Naive thymus-derived CD8-positive, alpha-beta T cell (primary cell): ENCODE measurements at places on chromosomes 7 and 10. TPM values are rescaled to one million over a fixed set of nuclear protein-coding genes. Genes with fewer than 3 reads are reported as not detected.

- no peaks in the 10 kb centered on the region for H3K4me1 ChIP-seq
- no peak overlapping the region for H3K27ac ChIP-seq
- H3K36me3 ChIP-seq, result no peaks in the 10 kb centered on the region
- H3K27me3 ChIP-seq, result peaks cover 15% of the 10 kb centered on the region
- DNase-seq, result no peak
- no peak overlapping the region for H3K4me3 ChIP-seq
These were observed 493.9 kb downstream of the PLXNA4 start for GRCh38 chr7:132082394-132082793.

DNA sequence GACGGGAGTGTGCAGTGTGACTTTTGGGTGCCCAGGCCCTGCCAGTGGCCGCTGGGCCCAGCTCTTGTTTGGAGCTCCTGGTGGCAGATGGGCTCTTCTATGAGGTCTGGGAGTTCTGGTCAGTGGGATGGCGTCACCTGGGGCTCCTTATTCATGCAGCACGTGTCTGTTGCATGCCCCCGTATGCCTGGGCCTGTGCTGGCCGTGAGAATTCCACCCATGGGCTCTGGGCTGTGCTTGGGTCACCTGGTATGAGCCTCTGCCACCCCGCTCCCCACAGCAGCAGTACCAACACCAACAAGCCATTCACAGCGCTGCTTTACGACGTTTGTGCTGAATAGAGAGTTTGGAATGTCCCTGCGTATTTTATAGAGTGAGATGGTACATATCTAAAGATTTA lies 27.1 kb downstream of the INPP5A start:
- H3K27ac ChIP-seq, result no peak overlapping the region
- no peaks in the 10 kb centered on the region for H3K36me3 ChIP-seq

- peaks cover 9% of the 10 kb centered on the region for H3K27me3 ChIP-seq
- H3K27ac ChIP-seq, result no peak overlapping the region
- no peak overlapping the region for H3K4me3 ChIP-seq
- no peaks in the 10 kb centered on the region for H3K36me3 ChIP-seq
- H3K4me1 ChIP-seq, result no peaks in the 10 kb centered on the region
- no peak for DNase-seq
These were observed 300.7 kb upstream of the CELF2 start for GRCh38 chr10:10716972-10717371.

Gene LIPJ
- 0.22 TPM for total RNA-seq

DNA sequence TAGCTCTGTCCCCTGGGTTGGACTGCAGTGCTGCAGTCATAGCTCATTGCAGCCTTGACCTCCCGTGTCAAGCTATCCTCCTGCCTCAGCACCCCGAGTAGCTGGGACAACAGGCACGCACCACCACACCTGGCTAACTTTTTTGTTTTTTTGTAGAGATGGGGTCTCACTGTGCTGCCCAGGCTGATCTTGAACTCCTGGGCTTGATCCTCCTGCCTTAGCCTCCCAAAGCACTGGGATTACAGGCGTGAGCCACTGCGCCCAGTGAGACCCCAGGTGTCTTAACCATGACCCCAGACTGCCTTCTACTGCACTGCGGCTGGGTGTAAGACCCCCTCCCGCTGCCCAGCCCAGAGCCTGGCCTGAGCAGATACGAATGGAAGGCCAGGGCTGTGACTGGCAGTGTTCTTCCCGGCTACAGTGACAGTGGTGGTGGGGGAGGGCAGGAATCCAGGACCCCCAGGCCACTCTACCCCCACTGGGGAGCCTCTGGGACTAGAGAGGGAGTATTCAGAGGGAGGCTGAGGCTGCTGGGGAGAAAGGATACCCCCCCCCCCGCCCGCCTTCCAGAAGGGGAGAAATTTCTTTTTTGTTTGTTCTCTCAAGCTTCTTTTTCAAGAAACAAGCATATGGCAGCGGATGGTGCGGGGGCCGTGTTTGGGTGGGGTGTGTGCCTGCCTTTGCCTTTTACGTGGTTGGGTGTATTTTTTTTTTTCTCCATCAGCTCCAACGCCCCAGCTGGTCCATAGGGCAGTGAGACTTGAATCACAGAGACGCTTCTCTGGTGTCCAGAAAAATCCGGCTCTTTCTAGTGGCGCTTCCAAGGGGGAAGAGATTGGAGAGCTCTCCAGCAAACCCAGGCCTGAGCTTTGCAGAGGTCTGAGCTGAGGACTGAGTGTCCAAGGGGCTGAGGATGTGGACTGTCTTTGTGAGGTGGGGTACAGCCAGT lies 36.6 kb downstream of the GTF2IRD1 start:
- peaks cover 1% of the 10 kb centered on the region for H3K36me3 ChIP-seq
- no peaks in the 10 kb centered on the region for H3K4me1 ChIP-seq
- H3K27ac ChIP-seq, result no peak overlapping the region
- DNase-seq, result no peak

Gene AP3M1
- total RNA-seq, result 40.2 TPM

DNA sequence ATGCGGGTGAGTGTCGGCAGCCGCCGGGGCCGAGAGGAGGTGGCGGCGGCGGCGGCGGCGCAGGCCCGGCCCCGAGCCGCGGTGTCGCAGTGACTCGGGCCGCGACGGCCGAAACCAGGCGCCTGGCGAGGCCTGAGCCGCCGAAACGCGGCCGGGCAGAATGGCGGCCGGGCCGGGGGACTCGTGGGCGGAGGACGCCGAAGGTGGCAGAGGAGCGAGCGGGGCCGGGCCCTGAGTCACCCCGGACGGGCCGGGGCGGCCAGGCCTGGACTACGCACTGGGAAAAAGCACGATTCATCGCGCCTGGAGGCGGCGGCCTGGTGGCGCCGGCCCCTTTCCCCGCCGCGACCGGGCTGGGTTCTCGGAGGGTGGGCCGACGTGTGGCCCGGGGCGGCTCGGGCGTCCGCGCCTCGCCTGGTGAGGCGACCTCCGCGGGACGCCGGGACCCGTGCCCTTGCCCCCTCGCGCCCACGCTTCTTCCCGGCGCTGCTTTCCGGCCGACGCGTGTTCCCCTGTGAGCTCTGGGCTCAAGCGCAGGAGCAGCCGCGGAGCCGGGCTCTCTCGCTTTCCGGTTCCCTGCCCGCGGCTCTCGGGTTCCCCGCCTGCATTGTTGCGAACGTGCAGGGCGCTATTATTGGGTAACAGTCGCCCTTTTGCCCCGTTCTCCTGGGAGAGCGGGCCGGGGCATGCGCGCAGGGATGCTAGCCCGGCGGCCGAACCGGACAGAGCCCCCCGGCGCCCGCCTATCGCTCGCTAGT lies 500 bp downstream of the CUL1 start:
- H3K4me3 ChIP-seq, result peak overlapping the region; percentile 83
- no peaks in the 10 kb centered on the region for H3K36me3 ChIP-seq
- H3K27ac ChIP-seq, result peak overlapping the region; percentile 79
- DNase-seq, result peak; percentile 45

DNA sequence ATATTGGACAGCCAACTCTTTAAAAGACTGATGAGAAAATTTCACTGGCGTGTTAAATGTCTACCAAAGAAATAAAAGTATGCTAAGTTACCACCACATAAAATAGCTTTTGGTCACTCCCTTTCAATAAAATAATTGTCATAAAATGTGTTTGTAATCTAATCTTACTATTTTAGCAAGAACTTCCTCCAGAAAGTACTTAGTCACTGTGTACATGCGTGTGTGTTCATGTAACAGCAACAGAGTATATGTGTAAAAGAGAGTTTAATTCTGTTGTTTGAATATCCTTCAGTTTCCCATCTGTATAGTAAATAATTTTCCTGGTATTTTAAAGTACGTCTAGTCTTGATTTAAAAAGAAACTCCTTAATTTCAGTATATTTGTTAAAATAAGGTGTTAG lies 35.0 kb upstream of the WASL start:
- no peaks in the 10 kb centered on the region for H3K36me3 ChIP-seq
- DNase-seq, result no peak
- no peak overlapping the region for H3K27ac ChIP-seq
- H3K27me3 ChIP-seq, result peaks cover 5% of the 10 kb centered on the region
- H3K4me1 ChIP-seq, result no peaks in the 10 kb centered on the region

Gene ANKRD7
- total RNA-seq, result 0.60 TPM

DNA sequence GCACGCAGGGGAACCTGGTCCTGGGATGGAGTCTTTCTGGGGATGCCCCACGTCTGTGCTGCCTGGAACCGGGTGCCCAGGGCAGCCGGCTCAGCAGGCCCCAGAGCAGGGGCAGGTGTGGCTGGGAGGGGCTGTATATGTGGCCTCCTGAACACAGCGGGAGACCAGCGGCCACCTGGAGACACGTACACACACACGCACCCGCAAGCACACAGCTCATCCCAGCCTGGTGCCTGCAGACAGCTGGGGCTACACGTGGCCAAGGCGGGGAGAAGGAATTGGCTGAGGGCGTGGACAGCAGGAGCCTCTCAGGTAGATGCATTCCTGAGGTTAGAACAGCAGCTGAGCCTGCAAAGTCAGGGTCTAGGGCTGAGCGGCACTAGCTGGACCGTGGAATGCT lies 14.0 kb downstream of the ADAM8 start:
- H3K36me3 ChIP-seq, result no peaks in the 10 kb centered on the region
- peak overlapping the region; percentile 85 for H3K27ac ChIP-seq
- peaks cover 55% of the 10 kb centered on the region for H3K4me1 ChIP-seq
- peak overlapping the region; percentile 75 for H3K4me3 ChIP-seq
- DNase-seq, result no peak

- no peak overlapping the region for H3K4me3 ChIP-seq
- H3K27ac ChIP-seq, result no peak overlapping the region
- H3K36me3 ChIP-seq, result no peaks in the 10 kb centered on the region
- DNase-seq, result no peak
- peaks cover 18% of the 10 kb centered on the region for H3K27me3 ChIP-seq
- no peaks in the 10 kb centered on the region for H3K4me1 ChIP-seq
These were observed 62.6 kb downstream of the EBF3 start for GRCh38 chr10:129901389-129902006.

Gene ANKRD30A
- total RNA-seq, result not detected

DNA sequence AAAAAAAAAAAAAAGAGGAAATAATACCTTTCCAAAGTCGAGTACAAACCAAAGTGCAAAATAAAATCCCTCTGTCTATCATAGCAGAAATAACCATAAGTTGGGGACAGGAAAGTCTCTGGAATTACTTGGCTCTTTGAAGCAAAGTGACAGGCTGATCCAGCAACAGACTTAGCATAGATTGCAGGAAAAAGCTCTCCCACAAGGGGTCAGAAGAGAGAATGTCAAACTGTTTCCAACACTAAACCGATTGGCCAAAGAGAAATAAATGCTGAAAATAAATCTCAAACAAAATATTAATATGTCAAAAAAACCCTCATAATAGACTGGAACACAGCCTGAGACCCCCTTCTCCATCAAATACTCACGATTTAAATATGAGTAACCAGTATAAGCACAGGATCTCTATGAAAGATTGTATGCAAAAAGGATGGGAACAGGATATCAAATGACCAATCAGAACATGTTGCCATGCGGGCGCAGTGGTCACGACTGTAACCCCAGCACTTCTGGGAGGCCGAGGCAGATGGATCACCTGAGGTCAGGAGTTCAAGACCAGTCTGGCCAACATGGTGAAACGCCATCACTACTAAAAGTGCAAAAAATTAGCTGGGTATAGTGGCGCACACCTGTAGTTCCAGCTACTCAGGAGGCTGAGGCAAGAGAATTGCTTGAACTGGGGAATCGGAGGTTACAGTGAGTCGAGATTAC lies 1000.7 kb upstream of the LRRN3 start:
- peaks cover 20% of the 10 kb centered on the region for H3K27me3 ChIP-seq
- no peaks in the 10 kb centered on the region for H3K4me1 ChIP-seq
- DNase-seq, result peak; percentile 28

- no peak for DNase-seq
- H3K36me3 ChIP-seq, result no peaks in the 10 kb centered on the region
- H3K27me3 ChIP-seq, result peaks cover 5% of the 10 kb centered on the region
- H3K4me1 ChIP-seq, result no peaks in the 10 kb centered on the region
- no peak overlapping the region for H3K4me3 ChIP-seq
These were observed 253.0 kb upstream of the GRB10 start for GRCh38 chr7:51035716-51036115.

GRCh38 chr7:65923316-65923715 lies 50.4 kb downstream of the VKORC1L1 start:
- H3K4me3 ChIP-seq, result no peak overlapping the region
- no peak for DNase-seq
- peaks cover 30% of the 10 kb centered on the region for H3K36me3 ChIP-seq
- H3K27ac ChIP-seq, result no peak overlapping the region
- H3K27me3 ChIP-seq, result no peaks in the 10 kb centered on the region

DNA sequence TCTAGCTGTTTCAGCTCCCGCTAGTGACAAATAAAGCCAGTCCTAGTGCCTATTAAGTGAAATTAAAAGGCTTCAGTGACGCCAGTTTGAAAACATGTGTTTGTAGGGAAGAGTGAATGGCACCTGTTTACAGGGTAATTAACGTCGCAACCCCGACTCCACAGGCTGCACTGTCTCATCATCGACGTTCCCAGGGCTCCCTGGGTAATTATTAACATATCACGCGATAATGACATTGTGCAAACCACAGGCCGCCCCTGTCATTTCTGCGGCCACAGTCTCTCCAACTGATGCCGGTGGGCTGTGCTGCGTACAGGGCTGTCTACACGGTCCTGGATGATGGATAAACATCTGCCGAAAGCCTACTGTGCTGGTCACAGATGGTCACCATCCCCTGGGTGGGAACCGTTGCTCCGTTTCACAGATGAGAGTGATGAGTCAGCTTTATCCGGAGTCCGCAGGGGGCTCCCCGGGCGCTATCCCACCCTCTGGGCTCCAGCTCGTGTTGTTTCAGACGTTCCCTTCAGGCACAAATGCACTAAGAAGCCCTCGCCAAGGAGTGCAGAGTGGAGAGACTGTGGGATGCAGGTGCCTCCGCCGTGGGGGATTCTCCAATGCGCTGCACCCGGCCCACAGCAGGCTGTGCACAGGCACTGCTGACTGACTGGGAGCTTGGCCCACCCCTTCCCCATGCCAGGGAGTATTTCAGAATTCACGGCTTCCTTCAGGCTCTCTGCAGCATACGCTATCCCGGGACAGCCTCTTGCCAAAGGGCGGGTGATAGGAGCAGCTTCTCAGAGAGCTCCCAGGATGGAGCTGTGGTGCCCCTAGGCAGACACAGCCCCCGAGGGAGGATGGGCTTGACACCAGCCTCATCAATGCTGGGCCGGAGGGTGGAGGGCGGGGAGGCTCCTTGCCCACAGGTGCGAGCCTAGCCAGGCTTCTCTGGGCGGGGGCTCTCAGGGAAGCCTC lies 491.8 kb upstream of the FOXK1 start:
- DNase-seq, result no peak
- H3K27me3 ChIP-seq, result no peaks in the 10 kb centered on the region
- no peaks in the 10 kb centered on the region for H3K36me3 ChIP-seq
- H3K4me3 ChIP-seq, result no peak overlapping the region
- no peak overlapping the region for H3K27ac ChIP-seq
- H3K4me1 ChIP-seq, result no peaks in the 10 kb centered on the region

Gene PRSS37
- total RNA-seq, result not detected

DNA sequence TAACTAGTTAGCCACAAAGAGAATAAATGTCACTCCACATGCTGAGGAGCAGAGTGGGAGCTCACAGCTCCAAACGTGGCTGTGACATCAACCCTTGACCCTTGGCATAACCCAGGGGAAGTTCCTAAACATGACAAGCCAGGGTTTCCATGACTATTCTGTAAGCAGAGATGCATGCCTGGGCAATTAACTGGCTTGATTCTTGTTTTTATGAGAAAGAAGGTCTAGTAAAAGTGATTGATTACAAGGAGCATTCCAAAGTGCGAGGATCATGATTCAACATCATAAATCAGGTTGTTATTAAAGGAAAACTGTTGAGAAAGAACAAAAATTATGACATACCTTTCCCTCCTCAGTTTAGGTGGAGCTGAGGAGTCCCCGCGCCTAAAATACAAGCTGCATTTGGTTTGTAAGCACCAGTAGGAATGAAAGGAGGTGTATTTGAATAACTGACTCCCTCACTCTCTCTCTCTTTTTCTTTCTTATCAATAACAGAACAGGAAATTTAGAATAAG lies 108.4 kb downstream of the SFMBT2 start:
- no peak overlapping the region for H3K4me3 ChIP-seq
- no peaks in the 10 kb centered on the region for H3K27me3 ChIP-seq
- H3K36me3 ChIP-seq, result peaks cover 25% of the 10 kb centered on the region
- peaks cover 62% of the 10 kb centered on the region for H3K4me1 ChIP-seq
- DNase-seq, result no peak
- H3K27ac ChIP-seq, result no peak overlapping the region
